Bone marrow (tissue), 2 donors: ENCODE measurements at places on chromosomes 3 and 15.

DNA sequence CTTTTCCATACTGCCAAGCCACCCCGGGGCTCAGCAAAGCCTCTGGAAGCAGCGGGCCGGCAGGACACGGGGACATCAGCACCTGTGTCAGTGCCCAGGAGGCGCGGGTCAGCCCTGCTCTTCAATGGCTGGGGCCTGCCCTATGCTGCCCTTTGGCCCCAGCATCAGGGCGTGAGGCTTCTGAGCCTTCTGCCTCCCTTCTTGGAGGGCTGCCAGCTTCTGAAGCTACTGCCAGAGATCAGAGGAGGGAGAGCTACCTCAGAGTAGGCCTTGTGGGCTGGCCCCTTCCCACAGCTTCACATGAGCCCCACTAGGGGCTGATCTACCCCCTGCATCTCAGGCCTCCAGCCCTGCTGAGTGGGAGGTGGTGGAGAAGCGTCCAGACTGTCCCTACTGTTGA, 13.0 kb upstream of the TMEM115 start:
- DNase-seq = no peak

- DNase-seq = no peak
These were observed 13.8 kb upstream of the PPP4R2 start for GRCh38 chr3:72982609-72983366.

DNA sequence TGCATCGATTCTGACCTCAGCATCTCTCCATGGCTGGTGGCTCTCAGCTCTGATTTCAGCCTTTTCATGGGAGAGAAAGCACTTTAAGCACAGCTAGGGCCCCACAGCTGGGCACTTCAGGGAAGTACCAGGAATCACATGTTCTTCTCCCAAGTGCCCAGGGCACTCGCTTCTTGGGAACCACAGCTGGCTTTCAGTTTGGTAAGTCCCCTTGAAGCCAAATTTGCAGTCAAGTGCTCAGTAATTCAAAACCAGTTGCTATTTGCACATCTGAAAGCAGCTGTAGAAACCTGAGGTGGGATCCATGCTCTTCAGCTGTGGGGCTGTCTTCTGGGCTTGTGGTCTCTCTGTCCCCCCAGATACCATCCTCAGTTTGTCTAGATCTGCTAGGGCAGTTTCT, 12.8 kb downstream of the GABRA5 start:
- DNase-seq = no peak

DNA sequence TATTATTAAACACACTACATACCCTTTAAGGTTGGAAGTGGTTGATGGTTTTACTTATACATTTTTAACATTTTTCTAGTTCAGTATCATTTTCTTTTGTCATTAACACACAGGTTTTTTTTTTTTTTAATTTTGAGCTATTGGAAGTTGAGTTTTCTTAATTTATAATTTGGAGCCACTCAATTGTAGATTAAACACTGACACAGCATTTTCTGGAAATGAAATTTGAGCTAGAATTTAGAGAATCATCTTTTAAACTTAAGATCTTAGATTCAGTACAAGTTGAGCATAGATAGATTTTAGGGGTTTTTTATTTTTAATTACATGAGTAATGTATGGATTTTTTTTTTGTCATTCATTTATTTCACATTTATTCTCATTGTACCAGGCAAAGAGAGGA, 35.0 kb downstream of the RASA2 start:
- DNase-seq = no peak

DNA sequence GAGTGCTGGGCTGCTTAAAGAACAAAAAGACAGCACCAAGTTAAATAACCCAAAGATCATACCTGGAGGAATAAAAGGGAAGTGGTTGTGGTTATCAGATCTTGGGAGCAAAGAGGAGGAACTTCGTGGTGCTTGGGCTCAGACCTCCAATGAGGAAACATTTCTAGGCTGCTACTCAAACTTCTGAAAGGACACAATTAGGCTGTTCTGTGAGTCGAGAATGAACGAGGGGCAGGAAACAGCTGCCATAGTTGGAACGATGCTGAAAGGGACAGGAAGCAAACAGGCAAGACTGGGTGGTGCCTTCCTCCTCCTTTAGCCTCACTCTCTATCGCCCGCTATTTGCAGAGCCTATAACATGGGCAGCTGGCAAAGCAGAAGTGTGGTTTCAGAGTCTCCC, 276.3 kb upstream of the ARRDC4 start:
- no peak for DNase-seq

- DNase-seq = no peak
These were observed 17.4 kb downstream of the DET1 start for GRCh38 chr15:88529021-88529630.

- DNase-seq = no peak
These were observed 180.4 kb upstream of the COL8A1 start for GRCh38 chr3:99458013-99458412.

DNA sequence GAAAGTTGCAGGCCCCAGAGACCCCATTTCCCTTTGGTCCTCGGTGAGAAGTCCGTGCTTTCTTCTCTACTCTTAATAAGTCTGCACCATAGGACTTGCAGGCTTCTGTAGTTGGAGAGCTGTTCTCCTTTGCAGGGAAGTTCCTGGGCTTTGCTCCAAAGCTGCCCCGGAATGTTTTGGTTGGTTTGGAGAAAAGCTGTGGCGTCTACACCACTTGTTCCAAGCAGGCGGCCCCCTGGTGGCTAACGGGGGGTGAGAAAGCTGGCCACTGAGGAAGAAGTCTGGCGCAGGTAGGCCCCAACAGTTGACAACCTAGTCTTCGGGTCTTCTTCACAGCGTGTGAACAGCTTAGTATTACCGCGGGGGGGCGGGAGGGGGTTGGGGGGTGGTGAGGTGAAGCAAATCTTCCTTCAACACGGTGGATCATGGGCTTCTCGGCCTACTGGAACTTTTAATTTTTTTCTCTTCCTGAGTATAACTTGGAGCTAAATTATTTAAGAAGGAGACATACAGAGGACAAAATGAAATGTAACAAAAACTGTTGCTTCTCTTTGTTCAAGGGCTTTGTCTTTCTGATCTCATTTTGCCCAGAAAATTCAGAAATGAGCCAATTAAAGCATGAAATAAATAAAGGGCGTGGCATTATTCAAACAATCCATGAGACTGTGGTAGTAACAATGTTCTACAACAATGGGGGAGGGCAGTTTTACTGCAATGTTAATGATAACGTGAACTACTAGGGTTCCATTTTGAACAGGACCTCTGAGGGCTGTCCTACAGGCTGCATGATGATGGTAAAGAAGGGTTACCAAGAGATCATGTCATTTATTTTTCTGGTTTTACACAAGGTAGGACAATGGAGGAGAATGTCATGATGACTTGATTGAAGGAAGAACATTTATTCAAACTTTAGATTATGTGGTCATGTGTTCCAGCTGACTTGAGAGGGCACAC, 2.2 kb upstream of the THRB start:
- no peak for DNase-seq

GRCh38 chr3:85572426-85572825, 613.6 kb downstream of the CADM2 start:
- no peak for DNase-seq

DNA sequence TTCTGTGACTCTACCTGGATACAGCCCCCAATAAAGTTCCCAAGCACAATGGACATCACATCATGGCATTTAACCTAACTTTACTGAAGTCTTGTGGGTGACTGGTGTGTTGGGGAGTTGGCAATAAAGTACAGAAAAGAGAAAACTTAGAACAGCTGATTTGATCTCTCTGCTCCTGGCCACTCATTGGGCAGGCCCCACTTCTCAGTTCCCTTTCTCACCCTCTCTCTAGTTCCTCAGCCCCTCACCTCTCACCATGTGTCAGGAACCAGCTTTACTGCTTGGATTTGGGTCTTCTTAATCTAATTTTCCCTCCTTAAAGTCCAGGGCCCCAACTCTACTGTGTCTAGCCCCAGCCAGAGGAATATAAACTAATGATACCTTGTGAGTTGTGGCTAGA, 713 bp upstream of the MUC13 start:
- DNase-seq = no peak

DNA sequence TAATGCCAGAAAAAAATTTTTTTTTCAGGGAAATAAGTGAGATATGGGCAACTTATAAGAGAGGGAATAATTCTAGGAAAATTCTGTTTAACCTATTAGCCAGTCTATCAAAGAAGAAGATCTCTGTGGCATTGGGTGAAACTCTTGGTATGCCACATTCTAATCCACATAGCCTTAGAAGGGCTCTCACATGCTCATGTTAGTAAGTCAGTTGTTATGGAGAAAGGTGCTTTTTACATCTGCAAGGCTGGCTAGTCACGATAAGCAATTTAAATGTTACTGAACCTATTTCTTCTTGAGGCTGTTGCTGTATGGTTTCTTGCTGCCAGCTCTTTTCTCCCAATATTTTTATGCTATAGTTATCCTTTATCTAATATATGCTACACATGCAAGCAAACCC, 89.9 kb upstream of the MAGI1 start:
- DNase-seq = no peak

DNA sequence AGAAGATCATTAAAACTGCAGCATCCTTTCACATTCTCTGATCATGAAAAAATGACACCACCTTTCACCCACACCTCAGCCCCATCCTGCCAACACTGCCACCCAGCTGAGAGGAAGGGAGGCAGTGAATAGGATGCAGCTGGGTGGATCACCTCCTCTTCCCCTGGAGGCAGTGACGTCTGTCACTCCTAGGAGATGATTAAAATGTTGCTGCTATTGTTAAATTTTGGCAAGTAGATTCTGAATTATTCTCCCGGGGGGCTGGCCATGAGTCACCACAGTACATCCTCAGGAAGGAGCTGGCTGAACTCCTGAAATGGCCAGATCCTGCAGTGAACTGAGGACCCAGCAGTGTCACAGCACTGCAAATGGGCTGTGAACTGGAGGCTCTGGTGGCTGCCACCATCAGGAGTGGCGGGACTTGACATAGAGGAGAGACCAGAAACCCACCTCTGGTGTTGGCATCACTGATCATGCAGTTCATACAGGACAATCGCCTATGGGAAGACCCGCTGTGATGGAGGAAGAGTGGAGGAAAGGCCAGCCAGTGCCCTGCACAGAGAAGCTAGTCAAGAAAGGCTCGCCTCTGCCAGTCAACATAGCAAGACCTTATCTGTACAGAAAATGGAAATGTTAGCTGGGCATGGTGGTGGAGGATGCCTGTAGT, 199.1 kb downstream of the FAM43A start:
- no peak for DNase-seq

- DNase-seq = no peak
These were observed 167.8 kb downstream of the CHST2 start for GRCh38 chr3:143287403-143287802.

DNA sequence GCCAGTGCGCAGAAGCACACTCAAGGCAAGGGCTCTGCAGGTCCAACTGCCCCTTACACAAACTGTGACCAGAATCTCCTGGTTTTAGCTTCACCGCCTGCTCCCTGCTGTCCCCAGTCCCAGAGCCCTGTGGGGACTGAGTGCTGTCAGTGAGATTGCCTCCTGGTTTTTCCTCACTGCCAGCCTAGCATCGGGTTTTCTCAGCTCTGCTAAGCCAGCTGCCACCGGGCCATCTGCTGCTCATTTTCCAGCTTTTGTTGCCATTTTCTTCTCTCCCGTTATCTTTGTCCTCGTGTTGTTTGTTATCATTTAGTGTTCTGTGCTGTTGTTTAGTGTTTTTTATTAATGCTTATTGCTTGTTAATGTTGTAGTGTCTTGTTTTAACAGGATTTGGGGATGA, 79.5 kb upstream of the BLM start:
- DNase-seq = no peak

DNA sequence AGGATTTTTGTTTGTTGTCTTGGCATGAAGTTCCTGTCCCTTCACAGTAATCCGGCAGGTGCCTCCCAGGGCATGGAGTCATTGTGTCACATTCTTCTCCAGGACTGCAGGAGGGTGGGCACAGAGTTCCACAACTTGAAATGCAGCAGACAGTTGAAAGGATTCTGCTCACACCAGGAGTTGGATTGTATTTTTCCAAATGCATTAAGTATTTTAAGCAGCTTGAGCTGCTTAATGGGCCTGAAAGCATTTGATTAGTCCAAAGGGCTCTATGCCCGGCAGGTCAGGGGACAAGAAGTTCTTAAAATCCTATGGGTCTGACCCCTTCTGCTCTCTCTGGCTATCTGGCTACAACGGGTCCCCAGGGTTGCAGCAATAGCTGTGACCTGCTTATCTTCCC, 92.9 kb downstream of the APBA2 start:
- DNase-seq = no peak

GRCh38 chr15:77104155-77104554, 33.2 kb upstream of the TSPAN3 start:
- DNase-seq = no peak

DNA sequence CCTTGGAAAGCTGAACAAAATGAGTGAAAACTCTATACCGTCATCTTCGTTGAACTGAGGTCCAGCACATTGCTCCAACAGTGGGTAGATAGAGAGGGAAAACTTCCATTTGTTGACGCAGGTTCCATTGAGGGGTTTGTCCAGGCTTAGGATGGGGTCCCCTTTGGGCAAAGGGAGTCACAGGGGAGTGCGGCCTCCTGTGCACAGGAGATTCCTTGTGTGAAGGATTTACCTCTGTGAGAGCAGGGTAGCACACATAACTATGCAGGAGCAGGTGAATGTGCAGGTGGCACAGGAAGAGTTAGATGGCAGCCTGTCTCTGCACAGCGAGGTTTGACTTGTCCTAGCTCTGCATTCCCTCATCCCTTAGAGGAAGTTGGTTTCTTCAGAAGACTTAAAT, 139.3 kb downstream of the SNRPN start:
- DNase-seq = no peak

DNA sequence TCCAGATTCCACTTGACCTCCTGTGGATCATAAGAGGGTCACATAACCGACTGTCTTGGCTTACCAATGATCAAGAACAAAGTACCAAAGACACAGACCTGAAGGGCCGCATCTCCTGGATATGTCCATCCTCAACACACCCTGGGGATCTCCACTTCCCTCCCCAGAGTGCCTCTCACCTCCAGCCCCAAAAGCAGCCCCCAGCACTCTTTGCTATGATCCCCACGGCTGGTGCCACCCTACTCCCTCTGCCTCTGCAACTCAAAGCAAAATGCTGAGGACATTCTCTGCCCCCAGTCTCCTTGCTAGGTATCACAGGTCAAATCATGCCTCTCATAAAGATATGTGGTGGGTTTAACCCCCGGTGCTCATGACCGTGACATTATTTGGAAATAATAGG, 32.7 kb downstream of the SLCO2A1 start:
- DNase-seq = no peak

DNA sequence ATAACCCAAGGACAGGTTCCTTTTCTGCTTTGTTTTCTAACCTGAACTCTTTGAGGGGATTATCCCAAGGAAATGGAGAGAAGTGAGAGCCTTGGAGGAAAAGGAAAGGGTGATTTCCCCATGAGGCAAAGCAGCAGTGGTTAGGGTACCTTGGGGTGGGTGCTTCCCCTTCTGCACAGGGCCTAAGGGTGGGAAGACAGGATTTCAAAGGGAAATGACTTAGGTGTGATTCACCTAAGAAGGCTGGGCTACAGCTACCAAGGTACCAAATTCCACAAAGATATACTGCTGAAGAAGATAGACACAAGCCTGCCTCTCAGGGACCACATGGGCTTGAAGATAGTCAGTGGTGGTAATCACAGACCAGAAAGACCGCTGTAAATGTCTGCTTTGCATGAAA, 325.3 kb upstream of the DPH6 start:
- DNase-seq = no peak

DNA sequence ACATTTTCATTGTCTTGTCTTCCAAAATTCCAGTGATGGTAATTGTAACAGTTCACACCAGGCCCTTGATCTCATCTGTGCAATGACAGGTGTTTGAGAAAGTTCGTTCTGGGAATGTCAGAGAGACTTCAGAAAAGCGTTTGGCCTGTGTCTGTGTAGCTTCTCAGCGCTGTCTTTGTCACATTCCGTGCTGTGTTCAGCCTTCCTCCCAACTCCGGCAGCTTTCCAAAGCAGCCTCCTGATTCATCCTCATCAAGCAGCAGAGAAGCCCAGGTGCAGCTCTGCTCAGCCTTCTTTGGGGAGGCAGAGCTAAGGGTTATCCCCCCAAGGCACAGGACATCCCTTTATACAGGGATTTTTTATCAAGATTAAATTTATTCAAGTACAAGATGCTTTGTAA, 494.0 kb upstream of the SUCLG2 start:
- DNase-seq = no peak
